Activated T-cell treated with anti-CD3 and anti-CD28 coated beads, Interleukin-2, amount 50 U/mL, for 72 hours (primary cell): ENCODE measurements at places on chromosomes 11 and 22. TPM values are rescaled to one million over a fixed set of nuclear protein-coding genes. Genes with fewer than 3 reads are reported as not detected.

GRCh38 chr11:130738611-130739010 lies 177.7 kb downstream of the SNX19 start:
- H3K27ac ChIP-seq, result no peak overlapping the region
- H3K27me3 ChIP-seq, result no peaks in the 10 kb centered on the region
- no peak for DNase-seq
- peaks cover 4% of the 10 kb centered on the region for H3K36me3 ChIP-seq
- no peaks in the 10 kb centered on the region for H3K4me1 ChIP-seq
- H3K4me3 ChIP-seq, result no peak overlapping the region

GRCh38 chr11:134253188-134253993 lies at the start of the genes ACAD8 and THYN1:
TSS of gene ACAD8 (plus strand) at chr11:134253568. CDS start at chr11:134253601, 33 bp downstream.
TSS of gene THYN1 (minus strand) at chr11:134253352. CDS start at chr11:134252882, 470 bp downstream.
- peak; percentile 95 for DNase-seq
- peak within 1 kb of the TSS; percentile 97 for H3K4me3 ChIP-seq
- no peaks in the 10 kb centered on the region for H3K27me3 ChIP-seq
- H3K36me3 ChIP-seq, result peaks cover 11% of the 10 kb centered on the region

DNA sequence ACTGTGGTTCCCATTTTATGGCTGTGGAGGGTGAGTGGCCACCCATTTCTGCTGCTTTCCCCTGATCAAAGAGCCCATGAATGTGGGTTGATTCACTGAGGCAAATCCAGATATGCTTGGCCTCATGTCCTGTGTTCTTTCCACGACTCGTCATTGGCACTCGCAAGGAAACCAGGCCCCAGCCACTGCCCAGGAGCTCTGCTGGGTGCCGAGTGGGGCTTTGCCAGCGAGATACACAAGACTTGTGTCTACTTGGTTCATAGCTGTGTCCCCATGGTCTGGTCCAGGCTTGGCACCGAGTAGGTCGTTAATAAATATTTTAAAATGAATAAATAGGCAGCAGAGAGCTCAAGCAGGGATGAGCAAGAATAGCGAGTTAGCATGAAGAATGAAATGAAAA lies 1291.5 kb downstream of the TBC1D22A start:
- H3K4me3 ChIP-seq, result no peak overlapping the region
- no peaks in the 10 kb centered on the region for H3K4me1 ChIP-seq
- H3K36me3 ChIP-seq, result no peaks in the 10 kb centered on the region
- DNase-seq, result no peak

- no peaks in the 10 kb centered on the region for H3K27me3 ChIP-seq
- H3K36me3 ChIP-seq, result peaks cover 13% of the 10 kb centered on the region
- DNase-seq, result no peak
- no peak overlapping the region for H3K4me3 ChIP-seq
- peaks cover 10% of the 10 kb centered on the region for H3K4me1 ChIP-seq
These were observed 25.8 kb downstream of the CERK start for GRCh38 chr22:46712288-46712687.

- peaks cover 2% of the 10 kb centered on the region for H3K36me3 ChIP-seq
- no peak overlapping the region for H3K4me3 ChIP-seq
- no peaks in the 10 kb centered on the region for H3K27me3 ChIP-seq
- no peak overlapping the region for H3K27ac ChIP-seq
These were observed 35.8 kb downstream of the MTNR1B start for GRCh38 chr11:93005239-93005638.

- DNase-seq, result no peak
- peaks cover 34% of the 10 kb centered on the region for H3K36me3 ChIP-seq
- peak overlapping the region; percentile 50 for H3K27ac ChIP-seq
These were observed 13.8 kb downstream of the SNU13 start for GRCh38 chr22:41674846-41675340.

Gene POTEH
- not detected for total RNA-seq
